ENCODE measurements at places on chromosomes 7 and 10.

DNA sequence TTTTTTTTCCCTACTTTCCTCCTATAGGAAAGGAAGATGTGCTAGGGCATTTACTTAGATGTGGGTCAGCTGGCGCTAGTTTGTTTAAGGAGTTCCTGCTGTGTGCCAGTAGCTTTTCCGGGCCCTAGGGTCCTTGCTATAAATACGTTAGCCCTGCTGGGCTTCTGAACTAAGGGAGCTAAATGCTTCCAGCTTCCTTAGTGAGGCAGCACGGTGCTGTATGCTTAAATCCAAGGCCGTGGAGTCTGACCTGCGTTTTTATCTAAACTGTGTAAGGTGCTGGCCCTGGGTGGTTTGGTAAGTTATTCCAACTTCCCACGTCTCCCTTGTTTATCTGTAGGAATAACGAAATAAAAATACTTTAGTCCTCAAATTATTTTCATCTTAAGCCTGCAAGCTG lies 594 bp downstream of the TDRD1 start:
- DNase-seq, result no peak

- no peak for DNase-seq
Observed at GRCh38 chr10:76582531-76582930, 1055.1 kb downstream of the KCNMA1 start.

- no peak for DNase-seq
Observed at GRCh38 chr10:7707858-7708622, 4.9 kb downstream of the ITIH2 start.

DNA sequence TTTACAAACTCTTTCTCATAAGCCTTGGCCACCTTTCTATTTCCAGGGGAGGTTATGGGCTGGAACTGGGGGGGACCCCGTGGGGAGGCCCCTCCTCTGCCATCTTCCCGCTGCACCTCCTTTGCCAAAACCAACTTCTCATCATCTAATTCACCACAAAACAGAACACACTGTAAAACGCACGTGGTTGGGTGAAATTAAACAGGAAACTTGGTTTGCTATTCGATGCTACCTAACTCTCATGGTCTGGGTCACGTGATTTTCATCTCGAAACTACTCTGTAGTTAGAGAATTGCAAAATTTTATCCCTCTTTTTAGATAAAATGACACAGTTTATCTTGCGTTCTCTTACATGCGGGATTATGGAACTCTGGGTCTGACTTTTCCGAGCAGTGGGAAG lies 242.0 kb downstream of the ZMYND11 start:
- no peak for DNase-seq

GRCh38 chr7:144723301-144723700 lies 112.6 kb downstream of the TPK1 start:
- no peak for DNase-seq

DNA sequence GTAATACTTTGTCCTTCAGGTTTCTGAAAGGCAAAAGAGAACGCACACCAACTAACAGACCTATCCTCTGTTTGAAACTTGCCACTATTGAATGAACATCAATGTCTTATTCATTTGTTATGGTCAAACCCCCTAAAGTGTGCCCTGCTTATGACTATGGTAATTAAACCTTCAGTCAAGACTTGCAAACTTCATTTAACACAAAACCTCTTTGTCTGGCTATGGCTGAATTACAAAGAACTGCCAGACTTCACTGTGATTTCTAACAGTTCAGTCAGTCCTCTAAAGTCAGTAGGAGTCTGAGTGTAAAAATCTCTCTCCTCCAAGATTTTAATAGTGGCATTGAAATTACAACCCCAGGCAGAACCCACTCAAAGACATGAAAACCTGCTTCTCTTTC lies 702.5 kb upstream of the LRRN3 start:
- DNase-seq, result no peak

GRCh38 chr10:73439605-73440312 lies 6.4 kb upstream of the MSS51 start:
- DNase-seq, result no peak

- DNase-seq, result no peak
Observed at GRCh38 chr10:115818012-115818411, 455.0 kb downstream of the GFRA1 start.

DNA sequence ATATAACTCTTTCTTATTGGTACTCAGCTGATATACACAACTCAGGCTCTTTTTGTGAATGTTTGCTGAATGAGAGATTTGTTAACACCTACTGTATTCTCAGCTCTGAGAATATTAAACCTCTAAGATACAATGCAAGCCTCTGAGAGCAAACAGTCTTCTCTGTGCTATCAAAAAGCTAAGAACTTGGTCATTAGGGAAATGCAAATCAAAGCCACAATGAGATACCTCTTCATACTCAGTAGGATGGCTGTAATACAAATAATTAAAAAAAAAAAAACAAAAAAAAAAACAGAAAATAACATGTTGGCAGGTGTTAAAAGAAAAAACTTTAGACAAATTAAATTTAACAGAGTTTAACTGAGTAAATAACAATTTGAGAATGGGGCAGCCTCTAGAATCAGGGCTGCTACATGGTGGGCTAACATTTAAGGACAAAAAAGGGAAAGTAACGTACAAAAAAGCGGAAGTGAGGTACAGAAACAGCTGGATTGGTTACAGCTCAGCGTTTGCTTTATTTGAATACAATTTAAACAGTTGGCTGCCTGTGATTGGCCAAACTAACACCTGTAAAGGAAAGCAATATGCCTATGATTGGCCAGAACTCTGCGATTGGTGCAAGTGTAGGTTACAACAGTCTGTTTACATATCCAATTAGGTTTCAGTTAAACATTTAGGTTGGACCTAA lies 14.8 kb upstream of the MTURN start:
- DNase-seq, result no peak

DNA sequence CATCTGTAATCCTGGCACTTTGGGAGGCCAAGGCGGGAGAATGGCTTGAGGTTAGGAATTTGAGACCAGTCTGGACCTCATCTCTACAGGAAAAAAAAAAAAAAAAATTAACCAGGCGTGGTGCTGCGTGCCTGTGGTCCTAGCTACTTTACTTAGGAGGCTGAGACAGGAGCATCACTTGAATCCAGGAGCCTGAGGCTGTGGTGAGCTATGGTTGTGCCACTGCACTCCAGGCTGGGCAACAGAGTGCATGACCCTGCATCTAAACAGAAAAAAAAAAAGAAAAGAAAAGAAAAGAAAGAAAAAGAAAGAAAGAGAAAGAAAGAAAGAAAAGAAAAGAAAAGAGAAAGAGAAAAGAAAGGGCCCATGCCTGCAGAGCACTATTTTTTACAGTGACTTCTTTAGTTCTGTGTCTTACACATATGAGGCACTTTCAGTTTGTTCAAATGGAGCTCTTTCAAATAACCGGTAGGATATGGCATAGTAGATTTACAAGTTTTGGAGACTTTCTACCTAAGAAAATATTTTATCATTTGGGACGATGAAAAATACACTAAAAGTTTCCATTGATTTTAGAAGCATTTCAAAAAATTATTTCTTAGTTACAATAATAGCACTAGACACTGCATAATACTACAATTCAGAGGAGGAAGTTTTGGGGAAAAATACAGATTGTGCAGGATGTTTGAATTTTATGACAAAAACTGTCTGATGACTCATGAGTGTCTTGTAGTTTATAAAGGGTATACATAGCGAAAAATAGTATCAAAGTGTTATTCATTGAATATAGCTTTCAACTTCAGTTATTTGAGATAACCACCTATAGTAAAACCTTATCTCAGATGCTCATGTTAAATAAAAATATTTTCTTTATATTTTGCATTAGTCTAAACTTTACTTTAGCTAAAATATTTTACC lies 75.9 kb downstream of the MDFIC start:
- no peak for DNase-seq

- no peak for DNase-seq
Observed at GRCh38 chr10:90621577-90621976, 236.3 kb downstream of the HTR7 start.

DNA sequence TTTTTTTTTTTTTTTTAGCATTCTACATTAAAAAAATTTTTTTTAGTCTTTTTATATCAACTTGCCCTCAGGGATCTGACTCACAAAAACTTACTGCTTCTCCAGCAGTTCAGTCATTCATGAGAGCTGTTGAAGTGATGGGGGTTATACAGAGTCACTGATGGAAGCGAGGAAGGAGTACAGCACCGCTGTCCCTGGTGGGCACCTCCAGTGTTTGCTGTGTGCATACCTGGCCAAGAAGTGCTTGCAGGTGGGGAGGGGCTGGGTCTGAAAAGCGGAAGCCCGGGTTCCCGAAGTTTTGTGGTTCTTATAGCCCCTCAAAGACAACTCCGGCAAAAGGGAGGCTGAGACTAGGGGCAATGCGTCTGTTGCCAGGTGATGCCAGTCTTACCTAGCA lies 46.2 kb downstream of the MINDY4 start:
- DNase-seq, result no peak

GRCh38 chr7:15836041-15836440 lies 149.6 kb upstream of the MEOX2 start:
- DNase-seq, result no peak

DNA sequence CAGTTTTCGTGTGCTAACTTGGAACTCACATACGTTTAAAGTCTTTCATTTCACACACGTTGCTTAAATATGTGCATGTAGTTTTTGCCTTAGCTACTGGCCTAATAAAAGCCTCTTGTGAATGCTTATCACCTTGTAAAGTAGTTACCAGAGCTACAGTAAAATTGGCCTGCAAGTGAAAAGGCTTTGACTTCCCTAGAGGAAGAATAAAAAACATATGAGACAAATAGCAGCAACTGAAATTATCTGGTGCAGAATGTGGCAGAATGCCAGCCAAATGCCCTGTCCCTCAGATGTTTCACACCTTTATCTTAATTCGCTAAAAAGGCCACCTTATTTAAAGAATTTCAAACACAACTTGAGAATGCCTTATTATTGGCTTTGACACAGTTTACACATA lies 28.1 kb upstream of the RPA3 start:
- DNase-seq, result no peak

GRCh38 chr7:155463114-155463811 lies 5.3 kb downstream of the EN2 start:
- no peak for DNase-seq

DNA sequence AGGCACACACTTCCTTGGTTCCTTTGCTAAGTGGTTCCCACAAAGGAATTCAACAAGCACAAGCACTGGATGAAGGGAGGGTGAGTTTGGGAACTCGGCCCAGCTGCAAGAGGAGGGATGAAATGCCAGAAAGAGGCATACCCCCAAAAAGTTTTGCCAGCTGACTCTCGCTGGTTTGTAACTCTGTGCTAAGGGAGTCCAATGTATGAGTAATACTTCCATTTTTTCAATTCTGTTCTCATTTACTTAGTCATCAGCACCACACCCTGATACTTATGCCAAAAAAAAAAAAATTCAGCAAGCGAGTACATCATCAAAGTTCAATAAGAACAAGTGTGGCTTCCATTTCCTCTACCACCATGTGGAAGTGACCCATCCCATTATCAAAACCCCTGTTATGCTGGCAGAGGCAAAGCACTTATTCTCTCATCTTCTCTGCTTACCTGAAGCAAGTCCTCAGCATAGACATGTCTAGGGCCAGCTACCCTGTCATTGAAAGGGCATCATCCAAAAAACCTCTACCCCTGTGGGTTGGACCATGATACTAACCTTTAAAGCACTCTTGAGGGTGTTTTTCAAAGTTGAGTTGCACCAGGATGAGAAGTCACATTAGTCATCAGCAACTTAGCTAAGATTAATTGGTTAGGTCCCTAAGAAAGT lies 6.9 kb upstream of the HYCC1 start:
- DNase-seq, result peak; percentile 13

- no peak for DNase-seq
Observed at GRCh38 chr10:15518250-15518649, 147.2 kb upstream of the FAM171A1 start.

DNA sequence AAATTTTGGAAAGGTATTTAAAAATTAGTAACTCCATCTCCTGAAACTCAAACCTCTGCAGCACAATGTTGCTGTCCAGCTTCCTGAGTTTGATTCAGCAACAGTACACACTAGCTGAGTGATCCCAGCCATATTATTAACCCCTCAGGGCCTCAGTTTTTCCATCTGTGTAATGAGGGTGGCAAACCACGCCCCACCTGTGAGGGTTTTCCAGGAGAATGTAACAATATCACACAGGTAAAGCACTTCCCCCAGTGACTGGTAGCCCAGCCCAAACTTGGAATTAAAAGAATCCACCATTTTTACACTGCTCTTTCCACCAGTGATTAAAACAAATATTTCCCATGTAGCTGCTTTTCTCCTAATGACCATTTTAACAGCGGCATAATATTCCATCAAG lies 122.4 kb downstream of the SORBS1 start:
- no peak for DNase-seq

DNA sequence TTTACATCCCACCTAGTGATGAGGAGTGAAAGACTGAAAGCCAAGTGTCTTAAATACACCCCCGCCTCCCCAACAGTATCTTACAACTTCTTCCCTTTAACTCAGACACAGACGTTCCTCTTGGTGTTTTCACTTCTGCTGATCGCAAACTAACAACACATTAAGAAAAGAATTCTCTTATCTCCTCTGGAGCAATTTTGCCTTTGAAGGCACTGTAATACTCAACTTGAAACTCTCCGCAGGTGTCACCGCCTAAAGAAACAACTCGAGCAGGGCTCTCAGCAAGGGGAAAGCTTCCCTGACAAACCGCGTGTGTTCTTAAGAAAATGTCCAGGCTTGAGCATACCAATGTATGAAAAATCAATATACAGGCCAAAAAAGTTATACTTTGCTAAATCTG lies 452 bp downstream of the SEMA3C start:
- DNase-seq, result no peak

DNA sequence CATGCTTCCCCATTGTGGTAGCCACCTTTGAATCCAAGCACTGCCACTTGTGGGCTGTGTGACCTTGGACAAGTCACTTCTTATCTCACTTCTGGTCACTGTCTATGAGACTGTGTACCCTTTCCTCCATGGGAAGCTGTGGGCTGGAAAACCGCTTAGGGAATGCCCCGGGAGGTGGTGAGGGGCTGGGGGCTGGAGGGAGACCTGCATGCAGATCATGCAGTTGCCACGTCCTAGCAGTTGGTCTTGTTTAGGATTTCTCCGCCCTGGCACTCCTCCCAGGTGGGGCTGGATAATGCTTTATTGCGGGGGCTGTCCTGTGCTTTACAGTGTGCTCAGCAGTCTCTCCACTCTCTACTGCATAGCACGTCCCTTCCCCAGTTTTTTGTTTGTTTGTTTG lies 62.9 kb upstream of the OPN4 start:
- DNase-seq, result no peak

DNA sequence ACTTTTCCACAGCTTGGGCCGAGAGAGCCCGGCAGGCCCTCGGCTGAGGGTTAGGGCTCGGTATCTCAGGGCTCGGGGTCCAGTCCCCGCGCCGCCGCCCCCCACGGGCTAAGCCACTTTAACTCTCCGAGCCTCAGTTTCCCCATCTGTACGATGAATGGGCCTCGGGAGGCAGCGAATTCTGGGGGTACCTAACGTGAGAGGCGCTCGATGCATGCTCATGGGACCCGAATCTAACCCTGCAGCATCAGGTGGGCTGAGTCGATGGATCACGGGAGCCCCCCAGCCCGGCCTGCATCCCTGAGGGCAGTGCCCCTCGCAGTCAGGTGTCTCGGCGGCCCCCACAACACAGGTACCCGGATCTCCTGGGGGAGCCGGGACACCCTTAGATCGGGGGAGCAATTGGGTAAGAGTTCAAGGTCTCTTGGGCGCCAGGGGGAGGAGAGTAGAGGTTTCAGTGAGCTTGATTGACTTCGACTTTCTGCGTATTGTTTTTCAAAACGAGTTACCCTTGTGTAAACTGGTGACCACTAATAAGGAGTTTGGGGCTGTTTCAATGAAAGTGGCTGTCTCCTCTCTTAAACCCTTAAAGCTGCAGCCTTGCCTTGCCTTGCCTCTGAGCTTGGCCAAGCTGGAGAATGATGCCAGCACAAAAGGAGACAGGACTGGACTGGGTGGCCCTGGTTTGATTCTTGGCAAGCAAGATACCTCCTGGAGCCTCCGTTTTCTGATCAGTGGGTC lies 631 bp downstream of the POR start:
- DNase-seq, result peak; percentile 25

All from stimulated activated CD4-positive, alpha-beta T cell treated with anti-CD3 and anti-CD28 coated beads, Interleukin-2, amount 100 ng/mL, for 24 hours (primary cell).